ENCODE measurements at places on chromosomes 5 and 9.

DNA sequence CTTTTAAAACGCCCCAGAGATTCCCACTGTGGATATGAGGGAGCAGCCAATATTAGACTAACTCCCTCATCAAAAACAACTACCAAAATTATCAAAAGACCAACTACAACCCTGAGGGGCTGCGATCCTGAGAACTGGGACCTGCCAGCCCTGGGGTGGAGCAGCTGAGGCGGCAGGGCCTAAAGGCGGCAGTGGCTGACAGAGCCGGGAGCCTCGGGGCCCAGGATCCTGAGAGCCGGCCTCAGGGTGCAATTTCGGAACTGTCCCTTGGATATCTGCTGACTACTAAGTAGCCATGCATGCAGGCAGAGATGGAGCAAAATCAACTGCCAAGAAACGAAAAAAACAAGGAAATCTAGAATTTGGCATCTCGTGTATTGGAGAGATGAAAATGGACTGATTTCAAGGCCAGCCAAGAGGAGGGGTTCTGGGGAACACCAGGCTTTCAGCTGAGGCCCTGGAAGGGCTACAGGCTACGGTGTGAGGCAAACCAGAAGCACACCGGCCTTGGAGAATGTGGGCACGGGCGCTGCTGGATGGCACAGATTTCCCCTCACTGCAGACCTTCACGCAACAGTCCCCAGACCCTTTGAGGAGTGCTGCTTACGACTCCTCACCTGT, 63.6 kb upstream of the UBAC1 start:
- DNase-seq, result no peak

GRCh38 chr9:114962809-114963208, 32.4 kb upstream of the TNFSF8 start:
- no peak for DNase-seq

- no peak for DNase-seq
These were observed 26.1 kb upstream of the KCNV2 start for GRCh38 chr9:2691212-2691611.

GRCh38 chr9:94174164-94174563, 84.9 kb upstream of the ZNF169 start:
- DNase-seq, result no peak

DNA sequence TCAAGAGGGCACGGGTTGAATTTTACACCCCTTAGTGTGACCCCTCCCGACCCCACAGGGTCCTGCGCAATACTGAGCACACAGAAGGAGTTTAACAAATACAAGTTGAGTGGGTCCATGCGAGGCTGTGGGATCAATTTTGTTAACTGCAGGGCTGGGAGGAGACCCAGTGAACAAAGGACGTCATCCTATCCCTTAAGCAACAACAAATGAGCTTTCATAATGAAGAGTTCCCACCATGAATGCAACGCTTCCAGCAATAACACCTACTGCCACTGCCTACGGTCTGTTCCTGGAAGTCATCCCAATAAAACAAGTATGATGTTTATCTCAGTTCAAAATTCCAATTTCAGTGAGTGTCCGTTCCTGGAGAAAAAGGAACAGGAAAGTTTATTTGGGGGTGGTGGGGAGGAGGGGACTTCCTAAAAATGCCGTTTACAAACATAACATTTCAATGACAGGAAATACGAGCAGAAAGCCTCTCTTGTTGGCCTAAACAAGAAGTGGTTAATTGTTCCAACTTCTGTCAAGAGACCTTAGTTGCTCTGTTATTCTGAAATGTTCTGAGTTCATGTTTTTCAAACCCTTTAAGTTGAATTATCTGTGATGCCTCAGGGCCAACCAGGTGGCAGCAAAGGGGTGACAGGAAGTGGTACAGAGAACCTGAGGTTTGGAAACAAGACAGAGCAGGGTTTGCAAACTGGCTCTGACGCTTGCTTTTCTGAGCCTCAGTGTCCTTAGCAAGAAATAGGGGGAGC, 65.8 kb upstream of the PLPP6 start:
- DNase-seq, result peak; percentile 13

DNA sequence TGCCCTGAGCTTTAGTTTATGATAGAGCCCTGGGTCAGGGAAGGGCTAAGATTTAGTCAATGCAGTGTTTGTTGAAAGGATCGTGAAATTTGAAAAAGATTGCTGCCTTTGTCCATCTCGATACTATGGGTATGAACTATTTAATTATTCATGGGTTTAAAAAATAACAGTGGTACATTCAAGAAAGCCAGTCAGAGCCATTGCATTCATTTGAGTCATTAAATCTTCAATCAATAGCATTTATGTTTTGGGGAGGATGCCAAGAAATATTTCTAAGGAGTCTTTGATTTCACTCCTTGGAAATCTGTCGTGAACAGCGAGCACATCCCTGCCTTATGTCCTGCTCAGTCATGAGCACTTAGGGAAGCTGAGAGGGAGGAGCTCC, 54.4 kb upstream of the LRRTM2 start:
- no peak for DNase-seq

DNA sequence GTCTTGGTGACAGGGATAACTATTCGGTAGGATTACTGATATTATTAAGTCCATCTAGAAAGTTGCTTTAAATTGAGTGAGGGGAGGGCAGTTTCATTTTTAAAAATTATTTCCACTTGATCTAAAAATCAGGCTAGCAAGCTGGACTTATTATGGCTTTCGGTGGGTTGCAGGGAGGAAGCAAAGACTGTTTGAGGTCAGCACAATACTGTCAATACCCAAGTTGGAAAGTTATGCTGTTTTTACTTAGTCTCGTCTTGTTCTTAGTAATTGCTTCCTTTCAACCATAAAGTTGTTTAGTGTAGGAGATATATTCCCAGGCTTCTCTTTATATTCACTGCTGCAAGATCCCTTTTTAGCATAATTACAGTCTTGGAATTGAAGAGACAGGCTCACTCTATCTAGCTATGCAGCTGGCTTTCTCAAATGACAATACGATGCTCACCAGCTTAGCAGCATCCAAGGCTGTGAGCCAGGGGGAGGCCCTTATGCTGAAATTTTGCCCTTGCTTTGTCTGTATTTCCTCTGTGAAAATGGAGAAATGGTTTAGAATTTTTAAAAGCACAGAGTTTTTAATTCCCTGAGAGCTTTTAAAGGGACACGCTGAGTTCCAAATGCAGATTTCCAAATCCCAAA, 68.2 kb upstream of the APC start:
- no peak for DNase-seq
